Astrocyte of the spinal cord (primary cell): ENCODE measurements at places on chromosomes 2 and 18.

DNA sequence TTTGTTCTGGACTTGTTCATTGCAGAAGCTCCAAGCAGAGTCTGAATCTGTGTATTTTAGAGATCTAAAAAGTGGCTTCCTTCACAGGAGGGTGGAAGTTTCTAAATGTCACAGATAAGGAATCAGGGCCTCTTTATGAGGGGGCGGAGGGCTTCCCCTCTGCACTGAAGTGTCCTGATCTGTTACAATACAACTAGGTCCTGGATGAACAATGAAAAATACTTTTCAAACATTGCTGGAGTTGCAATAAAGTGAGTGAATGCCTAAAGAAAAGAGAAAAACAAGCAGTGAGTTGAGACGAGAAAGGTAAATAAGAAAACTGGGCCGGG, 179.3 kb upstream of the HDAC4 start:
- DNase-seq: no peak

GRCh38 chr2:143128681-143129580, at the start of gene ARHGAP15:
Gene ARHGAP15 (plus strand): TSS chr2:143129419.
- no peak for DNase-seq

GRCh38 chr18:63936156-63936931, 12.8 kb upstream of the HMSD start:
- peak; percentile 46 for DNase-seq

GRCh38 chr2:155350783-155351580, 652.5 kb downstream of the KCNJ3 start:
- DNase-seq: no peak

DNA sequence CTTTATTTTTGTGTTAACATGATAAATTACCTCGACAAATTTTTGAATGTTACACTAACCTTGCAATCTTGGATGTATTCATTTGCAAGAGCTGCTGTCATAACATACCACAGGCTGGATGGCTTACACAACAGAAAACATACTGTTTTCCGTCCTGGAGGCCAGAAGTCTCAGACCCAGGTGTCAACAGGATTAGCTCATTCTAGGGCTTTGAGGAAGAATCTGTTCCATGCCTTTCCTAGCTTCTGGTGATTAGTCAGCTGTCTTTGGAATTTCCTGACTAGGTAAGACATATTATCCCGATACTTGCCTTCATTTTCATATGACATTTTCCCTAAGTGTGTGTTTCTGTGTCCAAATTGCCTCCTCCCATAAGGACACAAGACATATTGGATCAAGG, 188.6 kb upstream of the CDH19 start:
- no peak for DNase-seq

DNA sequence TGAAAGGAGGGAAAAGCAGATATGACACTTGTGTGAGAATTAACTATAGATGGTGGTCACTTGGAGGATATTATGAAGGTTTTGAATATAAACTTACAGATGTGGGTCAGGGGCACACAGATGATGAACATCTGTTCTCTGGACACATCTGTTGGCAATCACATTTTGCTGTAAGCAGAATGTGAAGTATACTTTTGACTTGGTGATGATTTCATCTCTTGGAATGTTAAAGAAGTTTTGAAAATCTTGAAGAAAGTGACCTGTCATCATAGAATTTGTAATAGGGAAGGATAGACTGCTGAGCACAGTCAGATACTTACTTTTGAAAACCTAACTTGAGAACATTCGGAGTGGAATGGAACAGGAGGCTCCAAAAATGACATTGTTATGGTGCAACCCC, 40.2 kb downstream of the PIKFYVE start:
- peak; percentile 20 for DNase-seq

- DNase-seq: no peak
Observed at GRCh38 chr2:105034170-105034569, 3.7 kb upstream of the MRPS9 start.

DNA sequence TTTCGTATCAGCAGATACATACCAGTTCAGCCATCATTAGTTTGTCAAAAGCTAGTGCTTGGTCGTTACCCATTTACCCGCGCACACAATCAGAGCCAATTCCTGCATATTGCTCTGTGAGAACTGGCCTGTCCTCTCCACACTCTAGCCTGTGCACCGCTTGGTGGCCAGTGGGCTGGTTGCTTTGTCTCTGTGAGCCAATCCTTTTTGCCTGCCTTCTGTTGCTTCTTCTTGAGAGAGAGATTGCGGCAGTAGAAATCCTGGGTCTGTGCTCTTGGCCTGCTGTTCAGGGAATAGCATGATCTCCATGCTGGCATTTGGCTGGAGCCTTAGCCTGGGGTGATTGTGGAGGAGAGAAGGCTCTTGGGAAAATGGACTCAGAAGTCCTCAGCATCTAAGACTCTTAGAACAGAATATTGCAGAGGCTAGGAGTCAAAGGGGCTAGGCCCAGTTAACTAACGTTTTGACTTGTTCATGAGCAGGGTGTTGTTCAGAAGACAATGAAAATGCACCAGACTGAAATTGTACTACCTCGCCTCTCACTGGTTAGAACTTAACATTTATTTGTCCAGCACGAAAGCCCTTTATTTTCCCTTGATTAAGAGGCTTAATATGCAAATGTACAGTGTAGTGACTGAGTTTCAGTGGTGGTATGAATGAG, 37.1 kb downstream of the MAP4K4 start:
- DNase-seq: no peak

GRCh38 chr2:135960656-135961551, 24.5 kb downstream of the DARS1 start:
- peak; percentile 74 for DNase-seq

DNA sequence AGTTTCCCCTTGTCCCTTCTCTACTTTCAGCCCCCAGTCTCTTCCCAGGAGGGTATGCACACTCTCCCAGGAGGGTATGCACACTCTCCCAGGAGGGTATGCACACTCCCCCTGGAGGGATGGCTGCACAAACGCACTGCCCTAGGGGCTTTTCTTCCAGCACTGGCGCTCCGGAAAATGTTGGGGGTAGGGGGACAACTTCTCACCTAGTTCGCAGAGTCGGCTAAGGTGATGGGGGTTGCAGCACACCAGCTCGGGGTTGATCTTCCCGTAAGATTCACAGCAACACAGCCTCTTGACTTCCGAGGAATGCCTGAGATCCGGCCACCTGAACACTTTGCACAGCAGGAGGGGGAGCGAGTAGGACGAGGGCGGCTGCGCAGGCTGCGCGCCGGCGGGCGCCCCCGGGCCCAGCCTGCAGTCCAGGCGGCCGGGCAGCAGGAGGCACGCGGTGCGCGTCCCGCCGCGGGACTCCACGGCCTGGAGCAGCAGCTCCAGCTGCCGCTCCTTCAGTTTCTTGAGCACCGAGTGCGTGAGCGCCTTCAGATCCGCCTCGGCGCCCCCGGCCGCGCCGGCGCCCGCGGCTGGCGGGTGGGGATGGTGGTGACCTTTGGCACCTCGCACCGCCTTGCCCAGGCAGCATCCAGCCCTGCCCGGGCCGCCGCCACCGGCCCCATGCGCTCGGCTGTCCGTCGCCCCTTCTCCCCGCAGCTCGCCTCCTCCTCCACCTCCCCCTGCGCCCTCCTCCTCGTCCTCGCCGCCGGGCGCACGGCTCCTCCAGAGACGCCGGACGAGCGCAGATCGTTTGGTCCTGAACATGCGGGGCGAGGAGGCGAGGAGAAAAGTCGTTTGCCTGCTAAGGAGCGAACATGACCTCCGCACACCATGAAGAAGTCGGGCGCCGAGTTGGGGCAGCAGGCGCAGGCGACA, 894 bp downstream of the SMAD7 start:
- DNase-seq: peak; percentile 53

GRCh38 chr18:34281290-34281689, 56.6 kb upstream of the NOL4 start:
- no peak for DNase-seq

GRCh38 chr2:42196403-42197267, 27.5 kb downstream of the EML4 start:
- peak; percentile 68 for DNase-seq

GRCh38 chr18:62558015-62558663, 35.3 kb downstream of the ZCCHC2 start:
- no peak for DNase-seq

DNA sequence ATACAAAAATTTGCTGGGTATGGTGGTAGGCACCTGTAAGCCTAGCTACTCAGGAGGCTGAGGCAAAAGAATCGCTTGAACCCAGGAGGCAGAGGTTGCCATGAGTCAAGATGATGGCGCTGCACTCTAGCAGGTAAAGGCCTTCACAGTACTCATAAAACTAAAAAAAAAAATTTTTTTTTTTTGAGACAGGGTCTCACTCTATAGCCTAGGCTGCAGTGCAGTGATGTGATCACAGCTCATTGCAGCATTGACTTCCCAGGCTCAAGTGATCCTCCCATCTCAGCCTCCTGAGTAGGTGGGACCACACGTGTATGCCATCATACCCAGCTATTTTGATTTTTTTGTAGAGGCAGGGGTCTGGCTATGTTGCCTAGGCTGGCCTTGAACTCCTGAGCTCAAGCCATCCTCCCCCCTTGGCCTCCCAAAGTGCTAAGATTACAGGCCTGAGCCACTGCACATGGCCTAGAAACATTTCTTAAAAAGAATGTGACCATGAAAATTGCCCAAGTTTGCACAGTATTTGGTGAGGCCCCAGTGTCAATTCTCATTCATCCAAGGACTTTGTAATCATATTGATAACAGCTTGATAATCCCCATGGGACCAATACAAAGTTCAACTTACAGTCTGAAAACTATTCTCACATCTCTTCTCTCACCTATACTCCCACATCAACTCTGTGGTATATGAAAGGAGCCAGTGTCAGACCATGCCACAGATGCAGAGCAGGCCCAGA, 64.2 kb upstream of the MYCN start:
- DNase-seq: no peak

- no peak for DNase-seq
Observed at GRCh38 chr2:164922134-164922533, 33.2 kb downstream of the SLC38A11 start.

GRCh38 chr2:963876-964275, 13.2 kb downstream of the SNTG2 start:
- no peak for DNase-seq

DNA sequence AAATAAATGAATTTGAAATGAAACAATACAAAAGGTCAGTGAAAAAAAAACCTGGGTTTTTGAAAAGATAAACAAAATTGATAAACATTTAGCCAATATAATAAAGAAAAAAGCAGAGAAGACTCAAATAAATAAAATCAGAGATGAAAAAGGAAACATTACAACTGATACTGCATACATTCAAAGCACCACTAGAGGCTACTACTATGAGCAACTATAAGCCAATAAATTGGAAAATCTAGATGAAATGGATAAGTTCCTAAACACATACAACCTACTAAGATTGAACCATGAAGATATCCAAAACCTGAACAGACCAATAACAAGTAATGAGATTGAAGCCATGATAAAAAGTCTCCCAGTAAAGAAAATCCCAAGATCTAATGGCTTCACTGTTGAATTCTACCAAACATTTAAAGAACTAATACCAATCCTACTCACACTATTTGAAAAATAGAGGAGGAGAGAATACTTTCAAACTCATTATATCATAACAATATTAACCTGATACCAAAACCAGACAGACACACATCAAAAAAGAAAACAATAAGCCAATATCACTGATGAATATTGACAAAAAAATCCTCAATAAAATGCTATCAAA, 80.8 kb upstream of the CERS6 start:
- no peak for DNase-seq

DNA sequence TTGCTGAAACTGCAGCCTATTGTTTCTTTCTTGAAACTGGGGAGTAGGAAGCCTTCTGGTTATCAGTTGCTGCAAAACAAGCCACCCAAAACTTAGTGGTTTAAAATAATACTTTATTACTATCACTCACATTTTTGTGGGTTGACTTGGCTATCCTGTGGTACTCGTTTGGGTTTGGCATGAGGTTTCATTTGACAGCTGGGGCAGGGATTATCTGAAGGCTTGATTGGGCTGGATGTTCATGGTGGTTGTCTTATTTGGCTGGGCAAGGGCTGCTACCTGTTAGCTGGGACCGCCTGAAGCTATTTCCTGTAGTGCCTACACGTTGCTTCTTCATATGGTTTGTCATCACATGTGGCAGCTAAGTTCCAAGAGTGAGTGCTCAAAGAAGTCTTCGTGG, 122.3 kb downstream of the PLCL1 start:
- no peak for DNase-seq

GRCh38 chr2:6937157-6937556, 19.9 kb downstream of the RNF144A start:
- DNase-seq: no peak

GRCh38 chr2:226607379-226607778, 192.2 kb downstream of the IRS1 start:
- peak; percentile 74 for DNase-seq

DNA sequence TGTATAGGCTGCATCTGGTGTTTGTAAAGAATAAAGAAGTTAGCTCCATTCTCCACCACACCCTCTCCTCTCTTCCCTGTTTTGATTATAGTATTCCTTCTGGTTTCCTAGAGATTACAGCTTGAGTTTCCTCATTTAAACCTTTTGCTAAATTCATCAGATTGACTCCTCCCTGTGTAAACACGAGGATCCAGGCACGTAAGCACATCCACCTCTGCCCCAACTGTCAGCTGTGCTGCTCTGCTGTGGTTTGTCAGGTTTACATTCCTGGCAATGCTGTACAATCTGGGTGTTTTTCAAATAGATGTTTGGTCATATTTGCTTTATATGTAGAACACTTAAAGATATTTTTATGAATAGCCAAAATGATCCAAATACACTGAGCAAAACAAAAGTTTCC, 302.8 kb downstream of the PTGR3 start:
- DNase-seq: peak; percentile 33

- DNase-seq: no peak
Observed at GRCh38 chr2:148298196-148298595, 277.3 kb downstream of the MBD5 start.

- DNase-seq: no peak
Observed at GRCh38 chr2:159155320-159155719, 131.2 kb downstream of the WDSUB1 start.

GRCh38 chr2:74201596-74201995, 3.2 kb downstream of the MTHFD2 start:
- DNase-seq: no peak

GRCh38 chr2:239500574-239501550, 100.0 kb upstream of the HDAC4 start:
- DNase-seq: no peak

GRCh38 chr2:239225871-239226561, 174.8 kb downstream of the HDAC4 start:
- peak; percentile 77 for DNase-seq
